Esophagus squamous epithelium (tissue), 5 donors: ENCODE measurements at places on chromosomes 16 and 17.

GRCh38 chr17:61510991-61511390, 58.8 kb downstream of the TBX4 start:
- no peak for DNase-seq
- peaks cover 78% of the 10 kb centered on the region for H3K27me3 ChIP-seq
- H3K4me3 ChIP-seq = no peak overlapping the region
- no peak overlapping the region for H3K27ac ChIP-seq
- no peaks in the 10 kb centered on the region for H3K4me1 ChIP-seq

DNA sequence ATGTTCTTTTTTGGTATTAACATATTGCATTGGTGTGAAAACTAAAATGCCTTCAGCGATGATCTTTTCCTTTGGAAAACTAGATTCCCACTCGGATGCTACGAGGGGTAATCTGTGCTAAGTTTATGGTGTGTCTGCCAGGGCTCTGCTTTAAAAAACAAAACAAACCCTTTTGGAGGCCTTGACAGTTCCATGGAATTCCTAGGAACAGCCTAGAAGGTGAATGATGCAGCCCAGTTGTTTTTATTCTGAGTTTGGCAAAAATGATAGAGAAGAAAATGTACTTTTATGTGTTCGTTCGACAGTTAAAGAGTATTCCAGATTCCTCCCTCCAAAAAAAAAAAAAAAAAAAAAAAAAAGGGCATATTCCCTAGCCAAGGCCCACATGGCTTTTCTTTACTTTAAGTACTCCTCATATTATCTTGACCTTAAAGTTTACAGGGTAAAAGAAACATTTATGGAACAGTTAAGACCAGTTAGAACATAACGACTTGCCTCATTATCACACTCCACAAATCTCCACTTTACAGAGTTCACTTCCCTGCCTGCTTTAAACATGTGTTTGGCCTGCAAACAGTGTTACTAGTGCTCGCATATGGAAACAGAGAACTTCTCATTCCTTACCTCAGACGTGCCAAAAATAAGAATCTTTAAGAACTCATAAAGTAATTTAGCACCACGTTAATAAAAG, 159.1 kb downstream of the WWOX start:
- no peaks in the 10 kb centered on the region for H3K4me1 ChIP-seq
- H3K36me3 ChIP-seq = no peaks in the 10 kb centered on the region
- H3K4me3 ChIP-seq = no peak overlapping the region
- peak overlapping the region; percentile 36 for H3K27ac ChIP-seq
- no peaks in the 10 kb centered on the region for H3K27me3 ChIP-seq
- no peak for DNase-seq

GRCh38 chr17:56785405-56785804, 48.3 kb downstream of the C17orf67 start:
- H3K4me1 ChIP-seq = peaks cover 6% of the 10 kb centered on the region
- H3K36me3 ChIP-seq = no peaks in the 10 kb centered on the region
- no peak overlapping the region for H3K4me3 ChIP-seq
- DNase-seq = no peak

DNA sequence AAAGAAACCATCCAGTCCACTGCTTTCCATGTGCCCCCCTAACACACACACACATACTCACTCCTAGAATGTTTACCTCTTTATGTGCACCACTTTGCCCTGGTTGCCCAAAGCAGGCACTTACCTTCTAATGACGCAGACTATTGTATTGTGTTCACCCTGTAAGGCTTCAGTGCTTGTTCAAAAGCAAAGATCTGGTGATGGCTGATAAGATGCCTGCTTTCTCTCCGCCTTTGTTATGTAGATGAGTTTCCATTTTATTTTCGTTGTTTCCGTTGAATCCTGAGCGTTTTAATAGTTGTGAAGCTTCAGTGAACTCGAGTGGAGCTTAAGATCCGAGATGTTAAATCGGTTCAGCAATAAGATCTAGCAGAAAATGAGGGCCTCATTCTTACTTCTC, 452.7 kb downstream of the TMEM114 start:
- no peak overlapping the region for H3K4me3 ChIP-seq
- no peaks in the 10 kb centered on the region for H3K27me3 ChIP-seq
- no peaks in the 10 kb centered on the region for H3K4me1 ChIP-seq

DNA sequence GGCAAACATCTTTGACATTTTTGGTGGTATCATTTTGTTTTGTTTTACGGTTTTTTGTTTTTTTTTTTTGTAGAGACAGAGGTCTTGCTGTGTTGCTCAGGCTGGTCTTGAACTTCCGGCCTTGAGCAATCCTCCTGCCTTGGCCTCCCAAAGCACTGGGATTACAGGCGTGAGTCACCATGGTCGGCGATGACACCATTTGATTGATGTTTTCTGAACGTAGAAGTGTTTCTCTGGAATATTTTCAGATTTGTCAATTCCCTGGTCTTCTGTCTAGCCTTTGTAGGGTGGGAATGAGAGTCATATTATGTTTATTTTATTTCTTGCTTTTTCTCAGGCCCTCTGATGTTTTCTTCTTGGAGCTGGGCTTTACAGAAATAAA, 32.2 kb upstream of the BRD7 start:
- no peaks in the 10 kb centered on the region for H3K27me3 ChIP-seq
- no peak overlapping the region for H3K4me3 ChIP-seq
- H3K36me3 ChIP-seq = no peaks in the 10 kb centered on the region
- no peak for DNase-seq

DNA sequence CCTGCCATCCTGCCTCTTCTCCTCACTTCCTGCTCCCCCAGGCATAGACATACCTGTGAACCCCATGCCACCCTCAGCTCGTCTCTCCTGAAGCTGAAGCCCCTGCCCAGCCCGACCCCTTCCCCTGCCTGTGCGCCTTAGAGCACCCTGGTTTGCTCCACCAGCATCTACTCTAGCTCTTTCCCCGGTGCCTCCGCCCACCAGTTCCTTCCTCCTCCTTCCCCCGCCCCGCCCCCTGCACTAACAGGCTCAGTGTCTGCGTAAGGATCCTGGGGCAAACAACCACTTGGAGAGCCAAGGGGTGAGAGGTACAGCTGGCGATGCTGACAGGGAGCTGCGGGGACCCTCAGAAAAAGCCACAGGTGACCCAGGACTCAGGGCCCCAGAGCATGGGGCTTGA, 1.9 kb downstream of the GPR142 start:
- no peaks in the 10 kb centered on the region for H3K27me3 ChIP-seq

GRCh38 chr17:19343256-19343630, 19.3 kb downstream of the B9D1 start:
- peaks cover 72% of the 10 kb centered on the region for H3K4me1 ChIP-seq
- H3K36me3 ChIP-seq = no peaks in the 10 kb centered on the region
- no peak for DNase-seq
- no peak overlapping the region for H3K4me3 ChIP-seq

- peak within 1 kb of the TSS; percentile 71 for H3K27ac ChIP-seq
- peak within 1 kb of the TSS; percentile 66 for H3K4me3 ChIP-seq
- H3K36me3 ChIP-seq = no peaks in the 10 kb centered on the region
- peaks cover 11% of the 10 kb centered on the region for H3K4me1 ChIP-seq
Observed at GRCh38 chr16:15434425-15435215, at the start of gene BMERB1. TSS of gene BMERB1 (plus strand) at chr16:15434588. CDS start at chr16:15434654, 66 bp downstream.

- H3K27ac ChIP-seq = peak overlapping the region; percentile 86
- no peaks in the 10 kb centered on the region for H3K36me3 ChIP-seq
- H3K4me3 ChIP-seq = no peak overlapping the region
Observed at GRCh38 chr16:68779891-68780290, 42.8 kb downstream of the CDH1 start.

- H3K36me3 ChIP-seq = peaks cover 8% of the 10 kb centered on the region
- H3K27ac ChIP-seq = peak overlapping the region; percentile 90
- peaks cover 87% of the 10 kb centered on the region for H3K4me1 ChIP-seq
- H3K4me3 ChIP-seq = no peak overlapping the region
- DNase-seq = no peak
Observed at GRCh38 chr16:11679250-11679649, 11.0 kb downstream of the SNN start.

GRCh38 chr17:43905985-43906852, 1.1 kb downstream of the MPP2 start:
- H3K27ac ChIP-seq = peak overlapping the region; percentile 94
- H3K4me1 ChIP-seq = peaks cover 32% of the 10 kb centered on the region
- H3K27me3 ChIP-seq = no peaks in the 10 kb centered on the region
- H3K36me3 ChIP-seq = no peaks in the 10 kb centered on the region
- DNase-seq = no peak

DNA sequence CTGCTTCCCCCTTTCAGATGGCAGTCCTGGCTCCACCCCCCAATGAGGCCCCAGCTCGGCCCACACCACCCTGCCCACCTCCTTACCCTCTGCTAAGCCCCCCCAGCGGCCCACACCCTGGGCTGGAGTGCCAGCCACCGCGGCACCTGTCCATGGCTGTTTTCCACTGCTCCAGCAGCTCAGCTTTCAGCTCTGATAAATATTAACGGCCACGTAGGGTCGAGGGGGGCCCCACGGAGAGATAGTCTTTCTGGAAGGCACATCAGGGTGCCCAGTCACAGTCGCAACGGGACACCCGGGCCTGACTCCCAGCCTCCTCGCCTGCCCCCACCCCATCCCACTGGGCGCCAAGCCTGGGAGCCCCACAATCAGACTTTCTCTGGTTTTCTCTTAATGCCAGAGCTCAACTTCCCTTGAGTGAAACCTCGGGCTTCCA, 46.5 kb upstream of the CIBAR2 start:
- no peaks in the 10 kb centered on the region for H3K27me3 ChIP-seq
- H3K27ac ChIP-seq = no peak overlapping the region
- DNase-seq = no peak
- H3K4me3 ChIP-seq = no peak overlapping the region

DNA sequence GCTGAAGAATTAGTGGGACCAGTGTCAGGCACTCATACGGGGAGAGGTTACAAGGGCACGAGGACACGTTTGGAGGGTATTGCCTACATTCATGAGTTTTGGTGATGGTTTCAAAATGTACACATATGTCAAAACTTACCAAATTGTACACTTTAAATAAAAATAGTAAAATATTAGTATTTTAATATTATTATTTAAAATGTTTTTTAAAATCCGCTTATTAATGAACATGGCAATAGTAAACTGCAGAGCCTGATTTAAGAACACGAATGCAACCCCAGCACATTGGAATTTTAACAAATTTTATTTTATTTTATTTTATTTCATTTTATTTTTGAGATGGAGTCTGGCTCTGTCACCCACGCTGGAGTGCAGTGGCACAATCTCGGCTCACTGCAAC, 10.9 kb upstream of the ERCC4 start:
- H3K4me1 ChIP-seq = peaks cover 43% of the 10 kb centered on the region
- no peak overlapping the region for H3K4me3 ChIP-seq
- DNase-seq = no peak
- no peaks in the 10 kb centered on the region for H3K27me3 ChIP-seq
- H3K36me3 ChIP-seq = no peaks in the 10 kb centered on the region

DNA sequence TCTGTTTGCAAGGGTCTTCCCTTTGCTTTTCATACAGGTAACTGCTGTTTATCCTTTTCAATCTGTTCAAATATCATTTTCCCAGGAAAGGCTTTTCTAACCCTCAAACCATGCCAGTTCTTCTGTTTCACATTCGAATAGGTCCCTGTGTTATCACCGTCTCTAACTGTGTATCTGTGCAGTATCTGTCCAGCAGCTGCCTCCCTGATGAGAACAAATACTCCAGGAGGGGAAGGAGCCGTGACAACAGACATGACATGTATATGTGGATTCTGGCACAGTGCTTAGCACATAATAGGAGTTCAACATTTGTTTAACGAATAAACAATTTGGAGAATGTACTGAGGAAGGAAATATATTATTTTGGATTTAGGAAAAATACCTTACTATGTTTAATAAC, 95.7 kb downstream of the STX8 start:
- H3K4me1 ChIP-seq = no peaks in the 10 kb centered on the region
- DNase-seq = no peak
- no peak overlapping the region for H3K4me3 ChIP-seq
- no peaks in the 10 kb centered on the region for H3K36me3 ChIP-seq

GRCh38 chr16:5668553-5668952, 571.0 kb upstream of the EEF2KMT start:
- no peak for DNase-seq
- H3K4me1 ChIP-seq = no peaks in the 10 kb centered on the region
- no peak overlapping the region for H3K4me3 ChIP-seq
- H3K27ac ChIP-seq = no peak overlapping the region
- H3K27me3 ChIP-seq = no peaks in the 10 kb centered on the region
- no peaks in the 10 kb centered on the region for H3K36me3 ChIP-seq

DNA sequence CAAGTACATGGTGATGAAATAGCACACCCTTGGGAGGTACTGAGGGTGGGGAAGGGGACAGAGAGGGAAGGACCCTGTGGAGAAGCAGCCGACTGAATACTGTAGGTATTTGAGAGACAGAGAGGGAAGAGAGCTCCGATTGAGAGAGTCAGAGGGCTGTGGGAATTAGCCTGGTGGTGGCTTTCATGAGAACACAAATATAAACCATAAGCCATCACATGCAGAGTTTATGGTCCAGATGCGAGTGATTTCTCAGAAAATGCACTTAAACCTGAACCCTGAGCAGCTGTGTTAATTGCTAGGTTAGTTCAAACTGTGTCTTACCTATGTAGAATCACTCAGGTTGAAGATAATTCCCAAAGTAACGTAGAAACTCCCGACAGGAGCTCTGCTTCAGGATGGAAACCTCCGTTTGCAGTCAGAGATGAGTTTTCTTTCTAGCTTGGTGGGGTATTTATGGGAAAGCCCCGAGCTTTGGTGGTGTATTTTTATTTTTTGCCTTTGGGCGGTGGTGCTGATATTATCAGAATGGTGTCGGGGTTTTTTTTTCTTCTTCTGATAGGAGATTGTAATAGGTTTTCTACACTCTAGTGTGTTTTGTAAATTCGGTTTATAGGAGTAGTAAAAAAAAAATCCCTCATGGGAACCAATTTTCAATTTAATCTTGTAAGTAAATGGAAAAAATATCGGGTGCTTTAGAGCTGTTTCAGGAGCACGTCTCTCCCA, 184.9 kb upstream of the CACNG5 start:
- no peak for DNase-seq
- no peak overlapping the region for H3K4me3 ChIP-seq
- H3K27ac ChIP-seq = no peak overlapping the region
- H3K27me3 ChIP-seq = no peaks in the 10 kb centered on the region

DNA sequence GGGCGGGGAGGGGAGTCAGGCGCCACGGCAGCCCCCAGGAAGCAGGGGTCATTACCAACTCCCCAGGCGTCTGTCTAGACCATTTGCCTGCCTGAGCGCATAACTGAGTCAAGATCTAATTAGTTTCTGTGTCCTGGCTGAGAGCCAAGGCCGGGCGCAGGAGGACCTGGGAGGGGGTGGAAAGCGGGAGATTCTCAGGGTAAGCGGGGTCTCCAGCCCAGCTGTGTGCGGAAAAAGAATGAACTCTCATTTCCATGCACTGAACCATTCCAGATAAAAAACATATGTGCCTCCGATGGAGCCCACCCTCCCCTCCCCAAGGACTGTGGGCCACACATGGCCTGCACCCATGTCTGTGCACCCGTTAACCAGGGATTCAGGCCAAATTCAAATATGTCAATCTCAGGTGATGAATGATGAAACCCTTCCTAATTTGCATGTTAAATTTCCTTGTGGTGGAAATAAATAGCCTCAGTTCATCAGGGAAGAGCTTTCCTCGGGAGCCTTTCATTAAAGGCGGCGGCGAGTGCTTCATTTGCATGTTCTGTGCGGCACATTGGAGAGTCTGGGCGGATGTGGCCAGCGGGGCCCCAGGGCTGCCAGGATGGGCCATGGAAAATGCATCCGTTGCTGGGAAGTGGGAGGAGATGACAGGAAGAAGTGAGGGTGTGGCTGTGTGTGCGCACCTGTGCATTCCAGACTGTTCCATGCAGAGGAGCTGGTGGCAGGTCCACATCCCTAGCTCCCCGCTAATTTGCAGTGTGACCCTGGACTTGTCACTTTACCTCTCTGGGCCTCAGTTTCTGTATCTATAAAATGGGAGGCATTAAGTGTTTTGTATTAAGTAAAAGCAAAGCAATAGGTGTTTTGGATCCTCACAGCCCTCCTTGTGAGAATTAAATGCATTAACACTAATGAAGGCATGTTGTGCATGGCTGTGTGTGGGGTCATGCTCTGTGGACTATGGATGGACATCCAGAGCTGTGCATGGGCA, 151.1 kb downstream of the SDK2 start:
- H3K4me3 ChIP-seq = no peak overlapping the region
- no peaks in the 10 kb centered on the region for H3K36me3 ChIP-seq
- no peak overlapping the region for H3K27ac ChIP-seq
- H3K27me3 ChIP-seq = no peaks in the 10 kb centered on the region
